NCI-H2029 treated with DMSO at 0.1 percent for 48 hours (cell line): ENCODE measurements at places on chromosomes 11 and 22.
A peak's percentile ranks its signal among the peaks of the same experiment; 100 is the strongest.

- no peak for DNase-seq
These were observed 7.2 kb downstream of the KCNK7 start for GRCh38 chr11:65588199-65589054.

DNA sequence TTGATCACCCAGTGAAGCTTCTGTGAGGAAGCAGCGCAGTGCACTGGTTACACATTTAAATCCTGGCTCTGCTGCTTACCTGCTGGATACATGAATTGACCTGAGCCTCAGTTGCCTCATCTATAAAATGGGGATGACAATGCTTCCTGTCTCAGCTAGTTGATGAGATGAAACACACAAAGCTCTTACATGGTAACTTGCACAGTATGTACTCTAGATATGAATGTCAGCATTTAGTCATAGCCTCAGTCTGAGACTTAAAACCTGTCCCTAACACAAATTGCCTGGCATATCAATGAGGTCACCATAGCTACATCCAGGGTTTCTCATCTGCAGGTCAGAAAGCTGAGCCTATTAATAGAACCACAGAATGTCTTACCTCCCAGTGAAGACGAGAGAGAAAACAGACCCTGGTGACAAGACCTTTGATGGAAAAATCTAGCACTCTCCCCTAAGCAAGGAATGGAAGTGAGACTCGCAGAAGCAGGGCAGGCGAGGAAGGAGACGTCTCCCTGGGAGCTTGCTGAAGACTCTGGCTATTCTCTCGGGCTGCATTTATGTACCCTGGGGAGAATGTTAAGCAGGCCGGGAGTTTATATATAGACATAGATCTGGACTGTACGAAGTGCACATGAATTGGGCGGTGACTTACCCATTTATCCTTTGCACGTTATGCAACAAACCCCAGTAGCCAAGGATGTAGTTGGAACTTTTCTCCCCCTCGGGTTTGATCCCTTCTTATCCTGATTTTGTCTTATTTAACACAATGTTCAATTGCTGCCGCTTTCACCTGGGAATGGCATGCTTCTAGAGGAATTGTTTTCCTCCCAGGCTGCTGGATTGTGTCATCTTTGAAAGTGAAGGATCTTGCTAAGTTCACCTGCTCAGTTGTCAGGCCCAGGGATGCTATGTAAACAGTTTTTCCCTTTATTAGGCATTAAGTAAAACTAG lies 18.0 kb downstream of the SDHAF2 start:
- no peak for DNase-seq

DNA sequence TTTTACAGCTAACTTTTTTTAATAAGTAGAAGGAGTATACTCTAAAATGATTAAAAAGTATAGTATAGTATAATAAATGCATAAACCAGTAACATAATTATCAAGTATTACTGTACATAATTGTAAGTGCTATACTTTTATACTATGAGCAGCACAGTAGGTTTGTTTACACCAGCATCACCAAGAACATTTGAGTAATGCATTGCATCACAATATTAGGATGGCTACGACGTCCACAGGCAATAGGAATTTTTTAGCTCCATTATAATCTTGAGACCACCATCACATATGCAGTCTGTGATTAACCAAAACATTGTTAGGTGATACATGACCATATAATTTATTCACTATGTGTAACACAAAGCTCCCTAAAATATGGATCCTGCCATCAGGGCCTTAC lies 20.4 kb downstream of the RNF141 start:
- no peak for DNase-seq

GRCh38 chr22:32331236-32331917 lies 26.3 kb upstream of the RFPL3 start:
- DNase-seq = no peak

DNA sequence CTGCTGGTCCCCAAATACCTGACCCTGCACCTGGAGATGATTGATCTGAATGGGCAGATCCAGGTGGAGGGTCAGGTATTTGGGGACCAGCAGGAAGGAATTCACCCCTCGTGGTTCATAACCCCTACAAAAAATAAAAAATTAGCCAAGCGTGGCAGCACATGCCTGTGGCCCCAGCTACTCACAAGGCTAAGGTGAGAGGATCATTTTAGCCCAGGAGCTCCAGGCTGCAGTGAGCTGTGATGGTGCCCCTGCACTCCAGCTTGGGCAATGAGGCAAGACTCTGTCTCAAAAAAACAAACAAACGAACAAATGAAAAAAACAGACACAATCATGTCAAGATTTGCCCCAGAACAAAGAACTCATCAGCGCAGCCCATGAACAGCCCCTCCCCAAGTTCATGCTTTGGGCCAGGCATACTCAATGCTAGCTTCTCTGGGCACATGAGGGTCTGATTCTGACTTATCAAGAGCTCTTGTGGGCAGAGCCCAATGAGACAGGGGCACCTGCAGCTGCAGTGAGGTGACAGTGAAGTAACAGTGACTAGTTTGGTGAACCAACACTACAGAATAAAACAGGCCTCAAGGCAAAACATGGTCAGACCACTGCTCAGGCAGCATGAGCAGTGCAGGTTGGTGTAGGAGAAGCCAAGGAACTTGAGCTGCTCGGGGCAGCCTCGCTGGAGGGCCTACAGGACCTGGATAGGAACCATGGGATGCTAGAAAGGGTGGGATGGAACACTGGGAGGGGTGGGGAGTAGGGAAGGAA lies 10.2 kb upstream of the FCHSD2 start:
- no peak for DNase-seq

GRCh38 chr11:68373815-68374501 lies 61.6 kb downstream of the LRP5 start:
- no peak for DNase-seq

DNA sequence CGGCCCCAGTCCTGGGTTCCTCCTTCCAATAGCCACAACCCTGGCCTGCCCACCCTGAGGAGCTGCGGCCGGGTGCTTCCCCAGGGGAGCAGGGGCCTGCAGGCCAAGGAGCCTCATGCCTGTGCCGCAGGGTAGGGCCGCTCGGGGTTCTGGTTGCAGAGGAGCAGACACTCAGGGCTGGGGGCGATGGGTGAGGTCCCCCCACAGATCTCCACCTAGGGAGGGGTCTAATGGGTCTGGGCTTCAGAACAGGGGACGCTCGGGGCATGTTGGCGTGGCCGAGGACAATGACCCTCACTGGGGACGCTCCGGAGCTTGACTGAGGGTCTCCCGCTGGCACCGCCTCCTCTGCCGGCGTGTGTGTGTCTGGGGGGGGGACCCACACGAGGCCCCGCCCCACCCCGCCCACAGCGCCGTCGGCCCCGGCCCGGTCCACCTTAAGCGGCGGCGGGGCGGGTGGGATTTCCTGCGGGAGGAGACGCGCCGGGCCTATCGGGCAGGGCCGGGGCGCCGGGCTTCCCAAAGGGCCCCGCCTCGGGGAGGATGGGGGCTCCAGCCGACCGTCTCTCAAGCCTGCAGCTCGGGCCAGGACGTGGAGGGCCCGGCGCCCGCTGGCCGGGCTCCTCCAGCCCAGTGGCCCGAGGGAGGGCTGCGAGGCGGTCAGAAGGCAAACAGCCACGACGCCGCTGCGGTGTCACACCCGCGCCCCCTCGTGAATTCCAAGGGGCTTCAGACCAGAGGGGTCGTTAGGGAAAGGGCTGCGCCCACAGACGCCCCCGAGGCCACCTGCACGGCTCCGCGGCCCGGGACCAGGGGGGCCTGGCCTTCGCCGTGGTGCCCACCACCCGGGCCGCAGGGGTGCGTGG lies 640 bp upstream of the ZDHHC8 start:
- DNase-seq = no peak

- no peak for DNase-seq
These were observed 78.2 kb upstream of the SPON1 start for GRCh38 chr11:13884158-13884799.

DNA sequence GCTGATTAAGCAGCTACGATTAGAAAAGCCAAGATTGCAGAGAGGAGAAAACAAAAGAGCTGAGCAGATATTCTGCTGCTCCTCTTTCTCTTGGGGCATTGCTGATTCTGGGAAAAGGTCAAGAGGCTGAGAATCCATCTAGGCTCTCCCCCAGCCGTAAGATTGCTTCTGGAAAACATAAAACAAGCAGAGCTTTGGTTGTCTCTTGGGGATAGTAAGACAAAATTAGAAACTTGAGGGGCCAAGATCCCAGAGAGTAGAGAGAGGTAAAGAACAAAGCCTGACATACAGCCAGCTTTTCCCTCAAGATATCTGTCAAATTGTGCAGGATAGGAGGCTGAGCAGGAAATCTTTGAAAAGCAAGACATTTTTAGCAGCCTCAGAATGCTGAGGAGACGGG lies 158.2 kb downstream of the TTC28 start:
- no peak for DNase-seq

DNA sequence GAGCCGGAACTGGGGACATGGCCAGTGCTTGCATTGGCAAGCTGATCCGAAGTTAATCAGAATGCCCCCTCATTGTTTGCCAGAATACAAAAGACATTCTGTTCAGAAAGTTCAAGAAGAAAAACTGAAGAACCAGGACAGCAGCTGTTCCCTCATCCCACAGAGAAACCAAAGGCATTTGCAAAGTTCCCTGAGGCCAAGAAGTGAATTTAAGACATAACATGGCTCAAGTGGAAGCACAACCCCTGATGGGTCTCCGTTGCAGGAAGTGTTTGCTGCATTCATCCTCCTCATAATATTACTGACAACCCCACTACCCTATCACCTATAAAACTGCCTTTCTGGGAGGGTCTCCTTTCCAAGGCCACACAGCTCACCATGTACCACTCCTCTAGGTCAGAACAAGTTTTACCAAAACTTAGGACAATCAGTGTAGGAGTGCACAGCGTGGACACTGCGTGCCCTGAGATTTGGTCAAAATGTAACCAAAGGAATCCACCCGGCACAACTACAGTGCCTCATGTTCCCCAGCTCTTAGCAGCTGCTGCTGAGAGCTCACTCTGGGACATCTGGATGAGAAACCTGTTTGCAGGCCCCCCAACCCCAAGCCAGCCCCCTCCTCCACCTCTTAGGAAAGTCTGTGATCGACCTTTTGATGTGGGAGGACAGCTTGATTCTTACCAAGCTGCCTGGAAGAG lies 101.6 kb upstream of the AKIP1 start:
- DNase-seq = no peak

DNA sequence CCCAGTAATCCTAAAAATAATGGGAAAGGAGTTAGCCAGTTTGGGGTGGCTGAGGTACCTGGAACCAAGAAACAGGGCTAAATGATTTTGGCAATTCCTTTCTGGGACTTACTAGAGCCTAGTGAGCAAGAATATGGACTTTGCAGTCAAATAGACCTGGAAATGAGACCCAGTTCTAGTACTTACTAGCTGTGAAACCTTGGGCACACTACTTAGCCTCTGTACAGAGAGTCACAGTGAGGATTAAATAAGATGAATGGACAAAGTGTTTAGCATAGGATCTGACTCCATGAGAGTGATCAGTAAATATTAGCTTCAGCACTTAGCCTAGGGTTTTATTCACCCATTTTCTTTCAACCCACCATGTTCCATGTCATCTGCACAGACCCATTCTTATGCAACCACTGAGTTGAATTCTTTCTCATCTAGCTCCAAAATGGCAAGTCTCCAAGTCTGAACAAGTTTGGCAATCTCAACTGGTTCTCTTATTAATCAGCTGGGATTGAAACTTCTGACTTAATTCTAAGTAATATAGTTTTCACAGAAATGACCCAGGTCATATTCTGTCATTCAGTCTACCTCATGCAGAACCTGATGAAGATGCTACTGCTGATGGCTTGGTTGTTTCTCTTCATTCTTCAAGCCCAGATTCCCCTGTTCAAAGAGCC lies 15.0 kb upstream of the SORL1 start:
- no peak for DNase-seq

GRCh38 chr11:116563028-116563711 lies 209.6 kb downstream of the BUD13 start:
- DNase-seq = peak; percentile 41

DNA sequence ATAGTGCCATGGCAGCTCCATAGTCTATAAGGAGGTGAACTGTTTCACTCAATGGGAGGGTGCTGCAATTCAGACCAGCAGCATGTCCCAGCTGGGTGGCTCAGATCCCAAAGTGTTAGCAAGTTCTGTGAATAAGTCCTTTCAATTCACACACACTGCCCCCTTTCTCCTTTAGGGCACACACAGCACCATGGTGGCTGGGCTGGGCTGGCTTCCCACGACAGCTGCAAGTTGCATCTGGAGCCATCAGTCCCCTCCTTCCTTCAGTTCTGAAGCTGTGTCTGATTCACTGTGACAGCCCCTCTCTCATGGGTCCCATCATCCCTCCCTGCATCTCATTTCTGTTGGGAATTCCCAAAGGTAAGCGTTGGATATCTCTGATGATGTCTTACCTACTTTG lies 324.1 kb upstream of the NCAM1 start:
- DNase-seq = no peak
